ENCODE measurements at places on chromosomes 16 and 17.

- DNase-seq: no peak
Measured at GRCh38 chr16:48831076-48831722, 221.2 kb upstream of the N4BP1 start.

DNA sequence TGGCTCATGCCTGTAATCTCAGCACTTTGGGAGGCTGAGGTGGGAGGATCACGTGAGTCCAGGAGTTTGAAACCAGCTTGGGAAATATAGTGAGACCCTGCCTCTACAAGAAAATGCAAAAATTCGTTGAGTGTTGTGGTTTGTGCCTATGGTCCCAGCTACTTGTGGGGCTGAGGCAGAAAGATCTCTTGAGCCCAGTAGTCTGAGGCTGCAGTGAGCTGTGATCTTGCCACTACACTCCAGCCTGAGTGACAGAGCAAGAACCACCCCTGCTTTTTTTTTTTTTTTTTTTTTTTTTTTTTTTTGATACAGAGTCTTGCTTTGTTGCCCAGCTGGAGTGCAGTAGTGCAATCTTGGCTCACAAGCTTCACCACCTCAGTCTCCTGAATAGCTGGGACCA, 34.0 kb downstream of the ITGB3 start:
- DNase-seq: no peak

DNA sequence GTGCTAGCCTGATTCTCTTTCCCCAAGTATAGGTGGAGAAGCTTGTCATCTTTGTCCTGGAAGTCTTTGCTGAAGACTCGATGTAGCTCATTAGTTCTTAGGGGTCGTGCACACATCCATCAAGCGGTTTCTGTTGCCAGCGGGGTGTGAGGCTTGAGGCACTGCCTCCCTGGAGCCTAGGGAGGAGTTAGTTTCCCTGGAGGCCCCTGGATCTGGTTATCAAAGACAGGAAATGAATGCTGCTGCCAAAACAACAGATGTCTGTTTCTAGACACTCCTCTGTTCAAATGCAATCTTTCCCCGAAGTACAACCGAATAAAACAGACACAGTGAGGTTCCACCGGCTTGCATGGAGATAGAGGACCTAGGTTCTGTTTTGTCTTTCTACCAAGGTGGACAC, 17.5 kb downstream of the HS3ST4 start:
- DNase-seq: no peak

DNA sequence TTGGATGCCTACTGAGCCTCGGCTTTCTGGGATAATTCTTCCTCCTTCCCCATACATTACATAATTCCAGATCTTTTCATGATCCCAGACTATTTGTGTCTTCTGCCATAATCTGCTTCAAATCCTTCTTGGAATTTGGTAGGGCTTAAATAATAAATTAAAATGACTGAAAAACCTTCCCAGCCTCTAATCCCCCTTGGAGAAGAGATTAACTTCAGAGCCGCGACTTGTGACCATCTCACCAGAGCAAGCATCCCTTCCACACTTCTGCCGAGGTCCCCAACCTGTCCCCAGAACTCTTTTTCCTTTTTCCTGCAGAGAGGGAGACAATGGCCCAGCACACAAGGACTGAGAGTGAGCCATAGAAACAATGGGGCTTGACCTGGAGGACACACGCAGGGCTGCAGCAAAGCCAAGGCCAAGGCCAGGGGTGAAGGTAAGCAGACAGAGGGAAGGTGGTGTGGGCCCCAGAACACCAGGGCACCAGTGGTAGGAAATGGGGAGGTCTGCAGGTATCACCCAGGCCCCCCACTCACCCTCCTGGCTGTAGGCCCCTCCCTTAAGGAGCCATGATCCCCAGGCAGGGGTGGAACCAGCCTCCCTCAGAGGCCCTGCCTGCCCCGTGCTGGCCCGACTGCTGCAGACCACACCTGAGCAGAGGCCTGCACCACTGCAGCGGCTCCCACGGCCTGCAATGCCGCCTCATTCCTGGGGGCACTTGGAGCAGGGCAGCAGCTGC, 9.6 kb upstream of the BCAR1 start:
- DNase-seq: no peak

DNA sequence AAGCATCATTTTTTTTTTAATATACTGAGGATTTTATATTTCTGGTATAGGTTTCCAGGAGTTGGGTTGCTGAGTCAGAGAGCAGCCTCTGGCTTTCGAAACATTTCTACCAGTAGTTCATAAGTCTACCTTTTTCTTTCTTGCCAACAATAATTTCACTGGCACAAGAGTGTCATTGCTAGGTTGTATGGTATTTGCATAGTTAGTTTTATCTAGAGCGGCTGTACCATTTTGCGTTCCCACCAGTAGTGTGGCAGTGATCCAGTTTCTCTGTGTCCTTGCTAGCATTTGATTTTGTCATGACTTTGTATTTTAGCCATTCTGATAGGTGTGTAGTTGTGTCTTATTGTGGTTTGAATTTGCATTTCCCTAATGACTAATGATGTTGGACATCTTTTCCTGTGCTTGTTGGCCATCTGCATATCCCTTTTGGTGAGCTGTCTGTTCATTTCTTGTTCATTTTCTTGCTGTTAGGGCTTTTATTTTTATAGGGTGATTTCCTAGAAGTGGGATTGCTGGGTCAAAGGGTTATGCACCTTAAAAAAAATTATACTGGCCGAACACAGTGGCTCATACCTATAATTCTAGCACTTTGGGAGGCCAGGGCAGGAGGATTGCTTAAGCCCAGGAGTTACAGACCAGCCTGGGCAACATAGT, 39.9 kb downstream of the SNX29 start:
- no peak for DNase-seq

DNA sequence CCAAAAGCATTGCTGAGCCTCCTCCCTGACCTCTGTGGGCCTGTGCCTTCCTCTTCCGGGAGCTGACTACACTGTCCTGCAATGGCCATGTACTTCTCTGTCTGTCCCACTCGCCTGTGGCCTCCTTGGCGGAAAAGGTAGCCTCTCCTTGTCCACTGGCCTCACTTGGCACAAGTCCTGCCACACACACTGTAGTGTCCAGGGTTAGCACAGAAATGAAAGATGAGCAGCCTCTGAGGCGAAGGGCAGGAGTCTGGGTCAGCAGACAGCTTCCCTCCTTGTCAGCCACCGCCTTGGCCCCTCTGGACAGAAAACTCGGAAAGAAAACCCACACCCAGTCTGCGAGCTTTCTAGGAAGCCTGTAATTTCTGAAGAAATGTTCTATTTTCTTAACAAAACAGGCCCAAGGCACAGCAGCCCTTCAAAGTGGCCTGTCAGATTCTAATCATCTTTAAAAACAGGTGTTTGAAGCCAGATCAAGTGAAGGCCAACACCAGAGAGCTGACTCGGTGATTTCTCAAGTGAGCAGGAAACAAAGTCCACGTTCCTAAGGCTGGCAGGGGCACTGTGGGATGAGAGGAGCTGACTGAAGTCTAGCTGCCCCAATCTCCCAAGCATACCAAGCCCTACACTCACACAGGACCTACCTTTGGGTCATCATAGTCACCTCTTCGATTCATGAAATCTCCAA, 67.2 kb downstream of the GTF3C1 start:
- no peak for DNase-seq

DNA sequence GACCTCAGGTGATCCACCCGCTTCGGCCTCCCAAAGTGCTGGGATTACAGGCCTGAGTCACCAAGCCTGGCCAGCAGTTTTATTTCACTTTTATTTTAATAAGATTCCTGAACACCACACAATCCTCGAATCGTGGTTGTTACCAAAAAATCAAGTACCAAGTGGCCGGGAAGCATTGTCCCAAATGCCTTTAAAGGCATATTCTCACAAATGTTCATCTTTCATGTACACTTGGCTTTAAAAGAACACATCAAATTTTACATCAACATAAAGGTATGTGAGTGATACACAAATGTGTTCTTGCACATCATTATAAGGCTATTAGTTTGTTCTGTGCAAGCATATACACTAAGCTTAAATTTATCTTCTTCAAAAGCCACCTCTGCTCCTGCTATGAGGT, 8.1 kb upstream of the MYH11 start:
- DNase-seq: no peak

- no peak for DNase-seq
Measured at GRCh38 chr16:86768999-86769398, 190.7 kb downstream of the FOXL1 start.

DNA sequence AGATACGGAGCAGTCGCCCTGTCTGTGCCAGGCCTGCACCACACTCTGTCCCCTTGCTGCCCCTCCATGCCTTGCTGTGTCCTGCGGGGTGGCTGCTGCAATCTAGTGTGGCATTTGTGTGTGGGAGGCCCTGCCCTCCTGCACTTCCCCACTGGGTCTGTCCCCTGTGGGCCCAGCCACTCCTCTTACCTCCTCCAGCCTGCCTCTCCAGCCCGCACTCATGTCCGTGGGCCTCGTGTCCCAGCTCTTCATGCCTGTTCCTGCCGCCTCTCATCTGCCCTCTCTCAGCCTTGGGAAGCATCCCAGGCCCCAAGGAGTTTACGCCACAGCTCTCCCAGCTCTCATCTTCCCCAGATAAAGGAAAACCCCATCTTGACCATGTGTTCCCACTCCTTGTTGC, 26.6 kb downstream of the CRAMP1 start:
- no peak for DNase-seq

GRCh38 chr16:87178177-87178863, 138.9 kb downstream of the C16orf95 start:
- no peak for DNase-seq

DNA sequence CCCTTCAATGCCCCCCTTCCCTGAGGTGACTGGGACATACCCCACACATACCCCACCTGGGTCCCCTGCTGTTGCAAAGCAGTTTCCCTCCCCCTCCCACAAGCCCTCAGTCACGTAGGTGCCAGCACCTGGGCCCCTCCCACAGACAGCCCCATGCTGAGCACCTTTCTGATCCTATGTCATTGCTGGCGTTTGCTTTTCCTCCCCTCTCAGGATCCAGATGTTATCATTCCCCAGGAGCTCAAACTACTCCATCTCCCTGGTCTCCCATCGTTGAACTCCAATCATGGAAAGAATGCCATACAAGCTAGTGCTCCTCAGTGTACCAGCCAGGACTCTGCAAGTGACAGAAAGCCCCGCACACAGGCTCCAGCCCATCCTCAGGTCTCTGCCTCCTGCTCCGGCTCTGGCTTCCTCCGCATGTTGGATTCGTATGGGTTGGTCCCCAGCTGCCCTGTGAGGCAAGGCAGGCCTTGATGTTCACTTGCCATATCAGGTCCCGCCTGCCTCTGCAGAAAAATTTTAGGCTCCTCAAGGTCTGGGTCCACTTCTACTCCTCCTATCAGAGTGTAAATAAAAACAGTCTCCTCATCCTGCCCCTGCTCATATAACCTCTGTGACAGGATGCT, 31.4 kb upstream of the MED9 start:
- DNase-seq: no peak

- DNase-seq: no peak
Measured at GRCh38 chr17:40070709-40071312, 8.0 kb downstream of the THRA start.

GRCh38 chr16:85935391-85935973, 36.5 kb downstream of the IRF8 start:
- DNase-seq: no peak

GRCh38 chr17:16494059-16494458, 2.1 kb upstream of the LRRC75A start:
- no peak for DNase-seq

DNA sequence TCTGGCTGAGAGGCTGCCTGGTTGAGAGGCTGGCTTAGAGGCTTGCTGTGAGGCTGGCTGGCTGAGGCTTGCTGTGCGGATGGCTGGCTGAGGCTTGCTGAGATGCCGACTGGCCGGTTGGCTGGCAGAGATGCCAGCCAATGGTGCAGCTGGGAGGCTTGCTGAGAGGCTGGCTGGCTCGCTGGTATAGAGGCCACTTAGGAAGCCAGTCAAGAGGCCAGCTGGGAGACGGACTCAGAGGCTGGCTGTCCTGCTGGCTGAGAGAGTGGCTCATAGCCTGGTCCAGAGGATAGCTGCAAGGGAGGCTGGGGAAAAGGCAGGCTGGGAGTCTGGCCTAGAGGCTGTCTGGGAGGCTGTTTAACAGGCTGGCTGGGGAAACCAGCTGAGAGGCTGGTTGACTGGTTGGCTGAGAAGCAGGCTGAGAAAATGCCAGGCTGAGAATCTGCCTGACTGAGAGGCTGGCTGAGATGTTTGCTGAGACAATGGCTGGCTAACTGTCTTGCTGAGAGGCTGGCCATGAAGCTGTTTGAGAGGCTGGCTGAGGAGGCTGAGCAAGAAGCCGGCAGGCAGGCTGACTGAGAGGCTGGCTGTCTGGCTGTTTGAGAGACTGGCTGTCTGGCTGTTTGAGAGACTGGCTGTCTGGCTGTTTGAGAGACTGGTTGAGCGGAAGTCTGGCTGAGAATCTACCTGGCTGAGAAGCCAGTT, 37.5 kb upstream of the ACSM2B start:
- DNase-seq: peak; percentile 36

- DNase-seq: no peak
Measured at GRCh38 chr16:35195864-35196216, 1736.4 kb downstream of the TP53TG3F start.

DNA sequence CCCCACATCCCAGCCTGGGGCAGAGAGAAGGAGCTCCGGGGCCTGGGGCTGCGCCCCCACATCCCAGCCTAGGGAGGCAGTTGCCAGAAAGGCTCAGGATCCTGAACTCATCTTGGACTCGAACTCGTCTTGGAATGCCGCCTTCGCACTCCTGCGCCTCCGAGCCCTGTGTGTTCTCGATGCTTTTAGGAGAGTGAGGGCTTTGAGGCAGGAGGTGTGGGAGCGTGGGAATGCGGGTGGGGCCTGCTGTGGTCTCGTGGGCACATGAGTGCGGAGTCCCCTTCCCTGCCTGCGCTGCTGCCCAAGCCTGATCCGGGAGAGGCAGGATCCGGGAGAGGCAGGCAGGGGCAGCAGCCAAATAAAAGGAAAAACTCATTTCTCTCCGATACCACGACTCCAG, 1.2 kb downstream of the BHLHA9 start:
- DNase-seq: no peak

GRCh38 chr17:47846716-47847340, 4.1 kb downstream of the SP6 start:
- DNase-seq: no peak

DNA sequence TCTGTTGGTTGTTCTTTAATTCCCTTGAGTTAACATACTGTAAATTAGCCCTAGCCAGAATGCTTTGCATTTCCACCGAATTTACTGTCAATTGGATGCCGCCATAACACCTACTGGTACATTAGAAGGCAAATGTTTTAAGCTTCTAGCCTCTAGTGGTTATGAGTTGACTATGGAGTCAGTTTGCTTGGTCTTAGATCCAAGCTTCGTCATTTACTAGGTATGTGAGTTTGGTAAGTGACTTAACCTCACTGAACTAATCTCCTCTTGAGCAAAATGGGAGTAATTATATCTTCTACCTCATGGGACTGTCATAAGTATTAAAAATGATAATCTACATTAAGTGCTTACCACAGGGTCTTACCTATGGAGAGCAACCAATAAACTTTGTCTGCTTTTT, 20.4 kb upstream of the CDH11 start:
- no peak for DNase-seq

GRCh38 chr17:64418506-64419339, 28.1 kb upstream of the PECAM1 start:
- DNase-seq: no peak

DNA sequence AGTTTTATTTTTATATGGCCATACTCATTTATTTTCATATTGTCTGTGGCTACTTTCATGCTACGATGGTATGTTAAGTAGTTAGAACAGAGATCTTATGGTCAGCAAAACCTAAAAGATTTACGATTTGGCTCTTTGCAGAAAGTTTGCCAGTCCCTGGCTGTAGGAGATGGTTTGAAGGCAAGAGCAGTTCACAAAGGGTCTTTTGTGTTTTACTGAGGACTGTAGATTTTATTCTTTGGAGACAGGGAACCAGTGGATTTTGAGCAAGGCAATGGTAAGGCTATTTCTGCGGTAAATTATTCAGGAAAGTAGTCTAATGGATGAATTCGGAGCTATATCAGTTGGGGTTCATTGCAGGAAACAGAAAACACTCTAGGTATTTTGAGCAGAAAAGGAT, 90.7 kb downstream of the WWP2 start:
- no peak for DNase-seq

All from naive thymus-derived CD8-positive, alpha-beta T cell (primary cell).